Kasumi-1 (cell line): ENCODE measurements at places on chromosomes 5 and 9.

DNA sequence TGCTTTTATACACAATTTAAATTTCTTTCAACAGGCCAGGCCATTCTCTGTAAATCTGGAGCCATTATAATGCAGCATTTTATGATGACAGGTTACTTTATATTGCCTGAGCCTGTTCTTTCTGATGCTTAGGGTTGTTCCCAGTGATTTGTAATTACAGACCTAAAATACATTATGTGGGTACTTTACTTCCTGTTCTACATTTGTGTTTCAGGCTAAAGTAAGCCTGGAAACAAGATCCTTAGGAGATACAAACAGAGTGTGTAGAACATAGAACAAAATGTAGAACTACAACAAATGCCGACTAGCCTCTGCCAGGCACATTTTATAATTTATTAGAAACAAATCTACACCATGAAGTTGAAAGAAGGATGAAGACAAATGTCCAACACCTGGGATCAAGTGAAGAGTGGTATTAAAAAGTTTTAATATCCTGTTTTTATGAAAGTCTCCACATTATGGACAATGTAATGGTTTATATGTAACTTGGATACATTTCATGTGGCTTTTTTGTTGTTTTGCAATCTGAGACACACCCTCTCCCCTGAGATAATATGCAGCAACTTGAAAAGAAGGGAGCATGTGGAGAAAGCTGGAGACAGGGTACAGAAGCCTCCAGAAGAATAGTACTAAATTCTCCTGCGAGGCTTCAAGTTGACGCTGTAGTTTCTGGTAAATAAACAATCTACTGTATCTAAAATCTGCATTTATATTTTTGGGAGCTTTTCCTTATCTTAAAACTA lies 46.9 kb downstream of the VCAN start:
- DNase-seq = peak; percentile 6

DNA sequence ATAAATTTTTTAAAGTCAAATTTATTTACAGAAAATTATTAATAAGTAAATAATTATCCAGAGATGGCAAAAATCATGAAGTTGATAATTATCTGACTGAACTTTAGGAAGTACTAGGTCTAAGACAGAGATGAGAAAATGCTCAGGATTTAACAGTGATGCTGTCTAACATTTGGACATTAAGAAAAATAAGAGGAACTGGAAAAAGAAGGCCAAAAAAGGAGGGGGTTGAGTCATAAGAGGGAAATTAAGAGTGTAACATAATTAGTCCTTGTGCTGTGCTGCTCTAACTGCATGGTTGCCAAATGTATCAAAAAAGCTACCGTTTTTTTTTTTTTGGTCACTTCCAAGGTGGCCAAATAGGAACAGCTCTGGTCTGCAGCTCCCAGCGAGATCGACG lies 35.4 kb upstream of the TUT7 start:
- DNase-seq = no peak

DNA sequence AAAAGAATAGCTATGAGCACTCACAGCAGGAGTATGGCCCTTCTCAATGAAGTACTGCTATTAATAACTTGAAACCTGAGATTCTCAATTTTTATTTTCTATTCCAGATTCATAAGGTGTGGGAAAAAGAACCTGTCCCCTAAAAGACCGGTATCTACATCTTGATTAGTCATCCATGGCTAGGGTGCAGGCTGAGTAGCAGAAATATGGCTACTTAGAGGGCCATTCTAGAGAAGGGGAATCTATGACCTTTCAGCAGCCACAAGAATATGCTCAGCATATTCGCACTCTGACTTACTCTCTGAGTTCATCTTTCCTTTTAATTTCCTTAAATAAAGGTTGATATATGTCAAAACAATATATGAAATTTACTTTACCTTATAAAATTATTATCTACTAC lies 27.7 kb downstream of the WDR36 start:
- no peak for DNase-seq

DNA sequence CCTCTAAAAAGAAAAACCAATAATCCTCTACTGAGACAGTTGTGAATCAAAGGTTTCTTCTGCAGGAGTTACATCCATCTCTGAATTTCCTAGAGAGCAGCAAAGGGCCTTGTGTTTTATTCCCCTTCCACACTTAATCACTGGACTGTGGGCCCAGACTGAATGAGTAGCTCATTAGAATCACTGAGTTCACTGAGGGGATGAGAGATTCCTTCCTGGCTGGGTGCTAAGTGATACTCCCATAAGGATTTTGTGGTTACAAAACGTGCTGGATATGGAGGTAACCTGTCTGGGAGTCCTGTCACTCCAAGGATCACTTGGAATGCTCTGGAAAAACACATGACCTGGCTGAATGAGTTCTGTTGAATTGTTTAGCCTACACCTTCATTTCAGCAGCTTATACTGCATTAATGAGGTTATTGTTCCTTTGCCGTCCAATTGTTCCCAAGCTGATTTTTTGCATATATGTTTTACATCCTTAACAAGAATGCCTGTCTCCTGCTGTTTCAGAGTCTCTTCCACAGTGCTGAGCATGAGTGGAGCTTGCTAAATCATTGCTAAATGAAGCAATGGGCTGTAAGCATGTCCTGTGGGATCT lies 82.9 kb downstream of the MEF2C start:
- DNase-seq = no peak

GRCh38 chr5:90326995-90327394 lies 82.6 kb downstream of the CETN3 start:
- no peak for DNase-seq

GRCh38 chr5:69074664-69075521 lies 18.9 kb upstream of the SLC30A5 start:
- no peak for DNase-seq

DNA sequence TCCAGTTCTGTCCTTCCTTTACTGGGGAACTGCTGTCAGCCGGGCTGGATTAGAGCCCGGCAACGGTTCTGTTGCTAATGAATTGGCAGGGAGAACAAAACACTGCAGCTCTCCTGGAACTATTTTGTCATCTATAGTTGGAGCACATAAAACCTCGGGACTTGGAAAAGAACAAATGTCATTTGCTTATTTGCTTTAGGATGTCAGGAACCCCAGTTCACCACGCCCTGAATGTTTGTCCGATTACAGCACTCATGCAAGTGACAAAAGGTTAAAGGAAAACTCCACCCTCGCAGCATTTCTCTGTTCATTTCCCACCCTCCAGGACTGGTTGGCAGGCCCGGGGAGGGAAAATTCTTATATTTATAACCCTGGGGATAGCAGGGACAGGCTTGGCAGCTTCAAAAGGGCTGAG lies 66.4 kb upstream of the PLPP1 start:
- no peak for DNase-seq

GRCh38 chr5:52864884-52865283 lies 77.2 kb downstream of the ITGA1 start:
- no peak for DNase-seq

- DNase-seq = no peak
These were observed 26.3 kb upstream of the TTC1 start for GRCh38 chr5:159982421-159983173.

GRCh38 chr9:34171753-34172535 lies 6.9 kb upstream of the UBAP1 start:
- peak; percentile 97 for DNase-seq

DNA sequence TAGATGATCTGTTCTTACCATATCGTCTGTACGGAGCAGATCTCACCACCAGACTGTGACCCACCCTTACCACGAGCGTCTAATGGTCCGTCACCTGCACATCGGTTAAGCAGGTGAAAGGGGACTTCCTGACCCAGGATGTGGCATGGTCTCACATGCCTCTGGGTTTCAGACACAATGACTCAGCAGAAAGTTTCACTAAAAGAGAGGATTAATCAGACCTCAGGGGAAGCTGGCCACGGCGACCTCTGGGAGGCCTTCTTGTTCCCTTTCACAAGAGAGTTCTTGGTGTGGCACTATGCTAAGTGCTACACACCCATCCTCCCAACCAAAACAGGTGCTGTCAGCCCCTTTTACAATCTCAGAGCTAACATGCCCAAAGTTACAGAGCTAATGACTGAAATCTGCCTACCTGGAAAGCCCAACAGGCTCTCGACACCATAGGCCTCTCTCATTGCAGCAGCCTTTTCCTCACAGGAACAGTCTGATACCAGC lies 41.6 kb downstream of the ADAMTS12 start:
- DNase-seq = no peak

DNA sequence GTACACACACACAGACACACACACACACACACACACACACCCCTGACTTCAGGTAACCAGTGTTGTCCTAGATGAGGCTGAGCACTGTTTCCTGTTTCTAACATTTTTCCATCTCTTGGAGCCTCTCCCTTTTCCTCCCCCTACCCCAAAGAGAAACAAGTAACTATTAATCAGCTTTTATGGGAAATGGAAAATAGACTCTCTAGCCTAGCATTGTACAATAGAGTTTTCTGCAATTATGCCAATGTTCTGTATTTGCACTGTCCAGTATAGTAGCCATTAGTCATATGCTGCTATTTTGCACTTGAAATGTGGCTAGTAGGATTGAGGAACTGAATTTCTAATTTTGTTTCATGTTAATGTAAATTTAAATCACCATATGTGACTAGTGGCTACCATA lies 33.1 kb downstream of the RAB3C start:
- no peak for DNase-seq
